Lower lobe of right lung (tissue), 2 donors: ENCODE measurements at places on chromosomes 12 and 14. TPM values are rescaled to one million over a fixed set of nuclear protein-coding genes. Genes with fewer than 3 reads are reported as not detected.

DNA sequence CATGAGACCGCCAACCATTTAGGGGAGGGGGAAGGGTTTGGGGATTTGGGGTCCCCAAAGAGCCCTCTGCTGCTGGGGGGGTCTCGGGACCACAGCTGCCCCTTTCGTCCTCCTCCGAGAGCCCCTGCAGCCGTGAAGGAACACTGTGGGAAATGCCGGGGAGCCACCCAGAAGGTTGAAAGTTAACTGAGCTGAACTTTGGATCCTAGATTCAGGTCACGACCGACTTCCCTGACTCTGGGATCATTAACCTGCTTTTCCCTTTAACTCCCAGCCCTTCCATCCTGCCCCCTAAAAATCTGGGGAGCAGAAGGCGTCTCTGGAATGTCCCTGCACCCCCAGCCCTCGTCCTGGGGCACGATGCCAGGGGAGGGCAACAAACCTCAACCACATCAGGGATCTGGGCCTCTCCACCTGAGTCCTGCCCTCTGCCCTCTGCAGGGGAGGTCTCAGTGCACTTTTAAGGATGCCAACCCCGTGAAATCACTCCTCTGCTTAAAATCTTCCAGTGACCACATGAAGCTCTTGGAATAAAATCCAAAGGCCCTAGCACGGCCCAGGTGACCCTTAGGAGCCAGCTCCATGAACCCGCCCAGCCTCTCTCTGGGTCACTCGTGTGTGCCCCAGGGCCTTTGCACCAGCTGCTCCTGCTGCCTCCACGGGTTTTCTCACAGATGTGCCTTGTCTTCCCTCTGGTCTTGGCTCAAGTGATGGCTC, 95.0 kb downstream of the RFLNA start:
- no peak for DNase-seq

GRCh38 chr14:29724991-29725390, 202.7 kb downstream of the PRKD1 start:
- DNase-seq: no peak

GRCh38 chr12:32104572-32105355, 1.9 kb upstream of the BICD1 start:
- no peak for DNase-seq

DNA sequence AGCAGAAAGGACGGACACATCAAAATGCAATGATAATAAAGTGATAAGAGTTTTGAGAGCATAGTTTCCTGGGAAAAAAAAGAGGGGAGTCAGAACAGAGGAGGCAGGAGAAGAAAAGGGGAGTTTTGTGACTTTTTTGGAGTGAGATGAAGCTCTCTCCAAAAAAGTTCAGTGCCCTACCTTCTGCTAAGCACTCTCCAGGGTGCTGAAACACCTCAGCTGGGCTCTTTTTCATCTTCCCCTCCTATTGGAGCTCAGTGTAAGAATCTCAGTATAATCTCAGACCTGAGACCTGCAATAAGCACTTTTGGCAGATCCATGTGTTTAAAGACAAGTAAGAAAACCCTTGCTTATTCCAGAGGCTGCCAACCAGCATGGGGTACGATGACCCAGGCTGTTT, 58.9 kb upstream of the SRRM4 start:
- DNase-seq: no peak

DNA sequence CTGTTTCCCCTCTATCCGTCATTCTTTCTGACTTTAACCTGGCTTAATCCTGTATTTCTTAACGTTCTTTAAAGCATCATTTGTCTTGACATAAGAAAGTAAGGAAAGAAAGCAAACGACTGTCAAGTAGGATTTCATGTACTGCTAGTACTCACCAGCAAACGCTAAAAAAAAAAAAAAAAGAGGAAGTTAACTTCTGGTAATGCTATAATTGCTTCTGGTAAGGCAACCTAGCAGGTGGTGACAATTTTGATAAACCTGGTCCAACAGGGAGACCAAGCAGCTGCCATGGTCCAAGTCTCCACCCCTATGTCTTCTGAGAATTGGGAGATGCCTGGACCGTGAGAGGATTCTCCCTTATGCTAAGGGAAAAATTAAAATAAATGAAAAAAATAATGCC, 306.6 kb downstream of the DAD1 start:
- DNase-seq: no peak

- DNase-seq: no peak
Measured at GRCh38 chr14:22095860-22096513, 422.4 kb upstream of the OR4E1 start.

DNA sequence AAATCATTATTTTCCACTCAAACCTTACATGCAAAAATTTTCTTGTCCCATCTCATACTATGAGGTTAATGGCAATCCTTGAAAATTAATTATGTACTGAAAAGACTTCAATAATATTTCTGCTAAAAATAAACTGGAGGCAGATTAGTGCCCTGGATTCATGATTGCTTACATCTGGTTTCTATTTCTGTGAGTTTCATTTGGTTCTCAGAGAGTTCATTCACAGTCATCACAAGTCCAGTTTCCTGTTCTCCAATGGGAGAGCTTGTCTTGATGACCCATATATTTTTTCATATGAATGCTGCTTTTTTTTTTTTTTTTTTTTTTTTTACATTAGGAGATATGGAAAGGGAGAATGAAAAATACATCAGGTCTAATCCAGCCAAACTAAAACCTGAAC, 6.6 kb upstream of the PTHLH start:
- DNase-seq: no peak

The FOXG1 gene
- not detected for total RNA-seq

The EPS8 gene
- 72.8 TPM for total RNA-seq
